ENCODE measurements at places on chromosomes 13 and 19.

GRCh38 chr19:32692727-32693061, 1.1 kb downstream of the NUDT19 start:
- DNase-seq, result no peak

GRCh38 chr19:23436944-23437343, 41.7 kb upstream of the ZNF91 start:
- DNase-seq, result no peak

DNA sequence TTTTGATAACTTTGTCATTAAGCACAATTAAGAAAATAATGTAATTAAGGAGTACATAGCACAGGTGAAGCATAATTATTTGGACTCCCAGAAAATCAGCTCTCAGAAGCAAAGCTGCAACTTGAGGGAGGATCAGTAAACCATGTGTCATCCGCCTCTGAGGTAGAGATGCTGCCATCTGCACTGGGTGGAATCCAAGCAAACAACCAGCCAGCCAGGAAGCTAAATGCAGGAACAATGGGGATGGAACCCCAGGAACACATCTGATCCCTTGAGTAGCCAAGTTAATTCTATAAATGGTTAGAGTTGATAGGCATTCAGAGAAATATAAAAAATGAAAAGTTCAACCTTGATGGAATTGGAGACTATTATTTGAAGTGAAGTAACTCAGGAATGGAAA, 520.2 kb downstream of the RFC3 start:
- DNase-seq, result no peak

GRCh38 chr19:29528350-29528945, 2.7 kb downstream of the VSTM2B start:
- peak; percentile 3 for DNase-seq

- no peak for DNase-seq
Observed at GRCh38 chr19:624433-625109, 8.8 kb downstream of the POLRMT start.

- no peak for DNase-seq
Observed at GRCh38 chr19:6890401-6890913, 3.1 kb downstream of the ADGRE1 start.

DNA sequence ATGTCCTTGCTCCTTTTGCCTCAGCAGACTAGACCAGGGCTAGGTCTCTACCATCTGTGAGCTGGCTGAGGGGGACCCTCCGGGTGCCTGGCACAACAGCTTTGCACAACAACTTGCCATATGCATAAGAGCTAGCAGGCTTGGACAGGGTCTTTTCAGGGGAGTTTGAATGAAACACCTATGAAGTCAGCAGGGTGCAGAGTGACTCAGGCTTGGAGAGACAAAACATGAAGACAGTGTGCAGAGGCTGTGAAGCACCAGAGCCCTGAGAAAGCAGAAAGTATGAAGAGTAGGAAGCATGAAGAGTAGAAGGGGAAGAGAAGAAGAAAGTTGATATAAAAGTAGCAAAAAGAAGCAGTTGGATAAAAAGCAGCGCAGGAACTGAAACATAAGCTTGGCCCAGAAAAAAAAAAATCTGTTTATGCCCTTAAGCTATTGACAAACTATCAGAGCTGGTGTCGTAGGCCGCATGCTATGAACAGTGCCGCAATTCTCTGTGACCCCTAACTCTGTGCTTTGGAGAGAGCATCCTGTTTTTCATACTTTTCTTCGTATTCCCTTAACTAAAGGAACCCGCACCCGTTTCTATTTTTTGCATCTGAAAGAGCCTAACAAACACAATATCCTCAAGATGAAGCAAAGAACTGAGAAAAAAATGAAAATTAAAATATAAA, 52.7 kb upstream of the FAM216B start:
- DNase-seq, result no peak
